Glomerular endothelial cell (primary cell): ENCODE measurements at places on chromosomes 6 and 20. TPM values are rescaled to one million over a fixed set of nuclear protein-coding genes. Genes with fewer than 3 reads are reported as not detected.

Gene RNF39
- total RNA-seq: not detected in 2 replicates

Gene PLCB1
- total RNA-seq: 15.5 and 24.4 TPM in 2 replicates

Gene SDC4
- 59.4 and 64.3 TPM in 2 replicates for total RNA-seq

Gene TCP11
- 0.41 TPM in 1 of 2 replicates, not detected in the other for total RNA-seq

Gene LST1
- total RNA-seq: 0.87 and 0.99 TPM in 2 replicates
